ENCODE measurements at places on chromosomes 11 and 22. TPM values are rescaled to one million over a fixed set of nuclear protein-coding genes. Genes with fewer than 3 reads are reported as not detected.

The ACP2 gene
- total RNA-seq: 19.6 TPM

The OR5P2 gene
- not detected for total RNA-seq

The OR51T1 gene
- not detected for total RNA-seq

The PRR14L gene
- total RNA-seq: 36.2 TPM

- H3K4me3 ChIP-seq: no peak overlapping the region
- no peaks in the 10 kb centered on the region for H3K27me3 ChIP-seq
- no peaks in the 10 kb centered on the region for H3K36me3 ChIP-seq
- no peaks in the 10 kb centered on the region for H3K4me1 ChIP-seq
- H3K27ac ChIP-seq: no peak overlapping the region
- no peak for DNase-seq
Observed at GRCh38 chr11:29963036-29963435, 53.8 kb downstream of the KCNA4 start.

GRCh38 chr22:28773461-28773867, 969 bp downstream of the CCDC117 start:
- H3K36me3 ChIP-seq: peaks cover 8% of the 10 kb centered on the region
- no peaks in the 10 kb centered on the region for H3K27me3 ChIP-seq
- H3K4me1 ChIP-seq: peaks cover 17% of the 10 kb centered on the region

DNA sequence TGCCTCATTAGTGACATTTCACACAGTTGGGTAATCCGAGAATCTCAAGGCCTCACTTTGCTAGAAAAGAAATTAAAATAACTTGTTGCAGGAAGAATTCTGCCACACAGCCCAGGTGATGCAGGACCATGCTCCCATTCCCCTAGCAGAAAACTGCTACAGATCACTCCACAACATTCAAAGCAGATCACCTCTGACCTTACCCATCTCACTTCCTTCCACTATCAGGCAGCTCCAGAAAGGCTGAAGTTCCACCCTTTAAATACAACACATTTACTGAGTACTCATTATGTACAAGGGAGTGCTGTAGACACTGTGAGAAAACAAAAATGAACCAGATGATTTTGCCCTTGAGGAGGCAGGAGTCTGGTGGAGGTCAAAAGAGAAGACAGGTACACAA, 231.0 kb downstream of the TTC28 start:
- H3K27ac ChIP-seq: no peak overlapping the region
- no peaks in the 10 kb centered on the region for H3K4me1 ChIP-seq
- no peak overlapping the region for H3K4me3 ChIP-seq
- H3K27me3 ChIP-seq: peaks cover 38% of the 10 kb centered on the region
- no peak for DNase-seq

- no peak for DNase-seq
- no peaks in the 10 kb centered on the region for H3K36me3 ChIP-seq
- peaks cover 2% of the 10 kb centered on the region for H3K4me1 ChIP-seq
- H3K4me3 ChIP-seq: no peak overlapping the region
Observed at GRCh38 chr11:86983021-86983488, 27.9 kb upstream of the FZD4 start.

Measured in T-helper 17 cell (primary cell).